GM13977 (cell line): ENCODE measurements at places on chromosomes 6 and 20.

DNA sequence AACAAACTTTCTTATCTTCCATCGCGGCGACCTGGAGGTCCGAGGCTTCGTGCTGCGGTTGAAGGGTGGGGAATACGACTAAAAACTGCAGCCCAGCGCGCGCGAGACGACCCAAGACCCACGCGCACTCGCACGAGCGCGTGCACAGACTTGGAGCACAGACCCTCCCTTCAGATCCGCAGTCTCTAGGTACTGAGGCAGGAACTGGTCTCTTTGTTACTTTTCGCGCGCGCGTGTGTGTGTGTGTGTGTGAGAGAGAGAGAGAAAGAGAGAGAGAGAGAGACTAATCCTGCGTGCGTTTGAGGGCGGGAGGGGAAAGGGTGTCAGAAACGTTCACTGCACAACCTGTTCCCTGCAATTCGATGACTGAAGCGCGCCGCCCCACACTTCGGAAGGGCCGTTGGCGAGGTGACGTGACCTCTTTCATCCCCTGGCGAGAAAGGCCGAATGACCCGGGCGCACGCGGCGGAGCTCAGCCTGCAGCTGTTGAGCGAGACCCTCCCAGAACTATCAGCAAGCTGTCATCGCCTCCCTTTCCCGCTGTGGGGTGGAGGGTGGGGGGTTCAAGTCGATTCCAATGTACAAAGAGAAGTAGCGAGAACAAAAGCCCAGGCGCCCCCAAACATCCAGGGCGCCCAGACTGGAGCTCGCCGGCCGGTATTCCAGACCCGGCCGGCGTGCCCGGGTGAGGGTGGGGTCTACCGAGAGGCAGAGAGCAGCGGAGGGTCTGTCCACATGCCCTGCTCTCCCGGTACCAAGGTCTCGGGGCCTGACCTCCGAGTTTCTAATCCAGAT lies 1.5 kb upstream of the TUBB2B start:
- DNase-seq: peak; percentile 57

DNA sequence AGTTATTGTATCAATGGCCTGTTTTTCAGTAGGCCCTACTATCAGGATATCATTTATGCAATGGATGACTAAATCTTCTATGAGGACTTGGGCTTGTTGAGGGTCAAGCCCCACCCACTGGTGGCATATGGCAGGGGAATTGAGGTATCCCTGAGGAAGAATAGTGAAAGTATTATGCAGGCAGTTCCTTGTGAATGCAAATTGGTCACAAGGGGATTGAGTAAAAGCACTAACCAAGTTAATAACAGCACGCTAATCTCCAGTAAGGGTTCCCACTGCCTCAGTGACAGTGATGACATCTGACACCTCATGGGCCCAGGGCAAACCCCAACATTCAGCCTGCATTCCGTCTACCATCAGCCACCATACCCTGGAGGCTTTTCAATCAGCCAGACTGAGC lies 14.9 kb downstream of the BPIFA1 start:
- DNase-seq: no peak

GRCh38 chr6:31464252-31465184 lies 33.4 kb upstream of the MICB start:
- no peak for DNase-seq

- no peak for DNase-seq
These were observed 6.5 kb downstream of the RPS6KA2 start for GRCh38 chr6:166620478-166621113.

- DNase-seq: no peak
These were observed 114.7 kb upstream of the BEND3 start for GRCh38 chr6:107230024-107230423.
